Foreskin keratinocyte (primary cell): ENCODE measurements at places on chromosomes 1 and 21. TPM values are rescaled to one million over a fixed set of nuclear protein-coding genes. Genes with fewer than 3 reads are reported as not detected.
A peak's percentile ranks its signal among the peaks of the same experiment; 100 is the strongest.

DNA sequence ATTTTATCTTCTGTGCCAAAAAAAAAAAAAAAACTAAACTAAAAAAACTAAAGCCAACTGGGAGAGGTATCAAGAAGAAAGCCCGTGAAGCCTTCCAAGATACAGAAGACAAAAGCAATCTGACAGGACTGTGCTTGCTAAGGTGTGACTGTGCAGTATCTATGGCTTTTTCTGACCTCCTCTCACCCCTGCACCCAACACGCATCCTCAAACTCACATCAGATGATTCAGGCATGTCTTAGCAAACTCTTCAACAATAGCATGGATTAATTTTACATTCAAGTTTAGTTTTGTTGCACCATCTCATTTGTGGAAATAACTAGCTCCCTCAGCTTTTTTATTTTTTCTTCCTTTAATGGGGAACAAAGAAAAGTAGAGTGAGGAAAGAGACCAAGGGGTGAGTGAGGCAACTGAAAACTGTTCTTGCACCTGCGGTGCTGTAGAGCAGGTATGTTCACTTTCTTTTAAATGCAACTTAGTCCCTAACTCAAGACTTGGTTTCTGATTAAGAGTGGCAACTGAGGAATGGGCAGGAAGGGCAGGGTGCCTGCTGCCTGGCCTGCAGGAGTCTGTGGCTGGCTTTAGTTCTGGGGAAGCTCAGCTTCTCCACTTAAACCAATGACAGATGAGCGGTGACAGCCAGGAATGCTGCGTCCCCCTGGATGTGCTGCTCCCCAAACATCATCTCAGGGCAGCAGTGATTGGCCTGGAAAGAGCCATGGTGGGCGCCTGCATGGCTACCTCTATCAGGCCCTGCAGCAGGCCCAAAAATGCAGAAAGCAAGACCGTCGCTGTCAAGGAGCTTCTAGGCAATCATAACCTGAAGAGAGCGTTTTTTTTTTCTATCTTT, 71.3 kb upstream of the LRRC8B start:
- peak; percentile 90 for DNase-seq

- no peak for DNase-seq
These were observed 60.5 kb downstream of the CAPN9 start for GRCh38 chr1:230807561-230808280.

DNA sequence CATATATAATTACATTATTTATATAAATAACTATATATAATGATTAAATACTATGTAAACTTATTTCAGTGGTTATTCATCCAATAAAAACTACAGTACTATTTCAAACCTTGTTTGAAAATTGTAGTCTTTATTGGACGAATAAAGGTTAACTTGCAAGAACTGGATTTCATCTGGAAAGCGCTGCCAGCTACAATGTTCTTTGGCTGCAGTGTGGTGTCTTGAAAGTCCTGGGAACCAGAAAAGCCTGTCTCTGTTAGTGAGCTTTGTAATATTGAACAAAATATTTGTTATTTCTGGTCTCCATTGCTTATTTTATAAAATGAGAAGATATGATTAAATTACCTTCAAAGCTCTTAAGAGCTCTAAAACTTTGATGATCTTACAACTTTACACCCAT, 763.6 kb downstream of the ADGRL2 start:
- no peak for DNase-seq

GRCh38 chr1:91997607-91998195, 32.1 kb upstream of the EPHX4 start:
- peak; percentile 35 for DNase-seq

DNA sequence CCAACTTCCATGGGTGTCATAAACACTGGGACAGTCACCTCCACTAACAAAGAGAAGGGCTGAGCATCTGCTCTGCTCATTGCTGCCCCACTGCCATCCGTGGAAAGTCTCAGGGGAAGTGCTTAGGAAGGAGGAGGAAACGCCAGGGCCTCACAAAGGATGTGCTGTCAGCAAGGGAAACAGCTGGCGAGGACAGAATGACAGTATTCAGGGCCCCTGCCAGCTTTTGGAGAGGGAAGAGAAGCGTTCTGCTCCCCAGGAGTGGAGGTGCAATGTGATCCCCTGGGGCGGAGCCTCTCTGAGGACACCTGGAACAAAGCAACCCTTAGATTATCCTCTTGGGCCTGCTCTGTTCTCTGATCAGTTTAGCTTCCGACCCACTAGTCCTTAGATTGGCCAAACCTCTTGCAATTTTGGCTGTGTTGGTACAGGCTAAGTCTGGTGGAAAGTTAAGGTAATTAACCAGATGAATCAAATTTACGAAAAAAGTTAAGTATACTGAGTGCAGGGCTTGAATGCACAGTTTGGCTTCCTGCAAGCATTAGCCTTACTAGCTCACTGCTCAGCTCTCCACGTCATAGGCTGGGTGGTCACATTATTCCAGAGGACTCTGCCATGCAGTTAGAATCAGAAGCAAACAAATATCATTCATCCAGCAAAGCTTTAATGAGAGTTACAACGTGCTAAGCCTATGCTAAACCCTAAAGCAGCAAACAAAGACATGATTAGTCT, 170.2 kb upstream of the NFIA start:
- DNase-seq = no peak

GRCh38 chr1:25651036-25651640, 34.5 kb downstream of the MAN1C1 start:
- no peak for DNase-seq

DNA sequence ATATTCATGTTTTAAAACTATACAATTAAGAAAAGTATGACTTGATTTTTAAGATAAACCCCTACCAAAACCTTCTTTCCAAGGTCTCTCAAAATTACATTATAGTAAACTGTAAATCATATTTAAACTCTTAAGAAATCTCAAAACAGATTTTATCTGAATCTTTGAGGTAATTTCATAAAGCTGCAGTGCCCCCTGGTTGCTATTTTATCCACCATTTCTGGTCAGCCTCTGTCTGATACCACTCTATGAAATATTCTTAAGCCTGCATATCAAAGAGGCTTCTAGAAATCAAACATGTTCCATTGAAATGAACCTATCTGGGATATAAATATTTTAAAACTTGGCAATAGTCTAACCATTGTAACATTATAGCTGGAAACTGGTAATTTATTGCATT, 317.3 kb downstream of the COL11A1 start:
- DNase-seq = no peak

TCP10L gene
- 0.39 and 0.41 TPM in 2 replicates for total RNA-seq

DNA sequence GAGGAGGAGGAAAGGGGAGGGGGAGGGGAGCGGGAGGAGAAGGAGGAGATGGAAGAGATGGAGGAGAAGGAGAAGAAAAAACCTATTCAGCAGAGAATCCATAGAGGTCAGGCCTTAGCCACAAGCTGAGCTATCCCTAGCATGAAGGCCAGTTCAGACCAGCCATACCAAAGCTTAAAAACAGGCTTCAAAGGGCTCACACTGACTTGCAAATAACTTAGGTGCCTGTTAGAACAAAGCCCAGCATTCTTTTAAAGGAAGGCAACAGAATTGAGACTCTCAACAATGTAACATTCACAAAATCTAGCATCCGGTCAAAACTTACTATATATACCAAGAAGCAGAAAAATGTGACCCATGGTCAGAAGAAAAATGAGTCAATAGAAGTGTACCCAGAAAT, 43.6 kb upstream of the IFFO2 start:
- DNase-seq = peak; percentile 88

DNA sequence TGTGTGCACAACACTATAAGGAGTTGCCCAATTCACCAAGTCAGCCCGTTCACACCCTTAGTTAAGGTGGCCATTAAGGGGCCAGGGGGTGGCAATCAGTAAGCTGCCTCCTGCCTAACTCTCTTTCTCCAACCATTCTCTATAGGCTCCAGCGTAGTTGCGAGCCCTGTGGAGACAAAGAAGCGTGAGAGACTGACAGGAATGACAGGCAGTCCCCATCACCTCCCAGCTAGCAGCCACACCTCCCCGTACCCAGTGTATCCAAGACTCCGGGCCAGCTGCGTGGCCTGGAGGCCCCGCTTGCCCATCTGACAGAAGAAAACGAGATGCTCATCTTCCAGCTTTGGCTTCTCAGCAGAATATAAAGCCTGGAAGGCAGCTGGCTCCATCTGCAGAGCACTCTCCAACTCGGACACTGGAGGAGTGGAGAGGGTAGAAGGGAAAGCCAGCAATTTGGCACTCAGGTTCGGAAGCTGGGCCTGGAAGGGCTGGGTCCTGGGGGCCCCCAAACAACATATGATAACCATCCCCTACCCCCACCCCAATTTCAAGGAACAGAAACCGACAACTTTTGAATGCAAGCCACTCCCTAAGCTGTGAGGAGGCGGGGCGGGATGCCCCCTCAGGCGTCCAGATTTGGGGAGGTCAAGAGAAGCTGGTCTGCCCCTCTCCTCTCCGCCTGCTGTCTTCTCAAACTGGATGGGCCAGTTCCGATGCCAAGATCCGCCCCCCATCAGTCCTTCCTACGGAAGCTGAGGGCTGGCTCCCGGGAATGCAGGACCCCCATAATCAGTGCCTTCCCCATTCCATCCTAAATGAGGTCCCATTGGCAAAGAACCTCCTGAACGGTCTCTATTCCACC, 872 bp downstream of the TSTD1 start:
- no peak for DNase-seq

DNA sequence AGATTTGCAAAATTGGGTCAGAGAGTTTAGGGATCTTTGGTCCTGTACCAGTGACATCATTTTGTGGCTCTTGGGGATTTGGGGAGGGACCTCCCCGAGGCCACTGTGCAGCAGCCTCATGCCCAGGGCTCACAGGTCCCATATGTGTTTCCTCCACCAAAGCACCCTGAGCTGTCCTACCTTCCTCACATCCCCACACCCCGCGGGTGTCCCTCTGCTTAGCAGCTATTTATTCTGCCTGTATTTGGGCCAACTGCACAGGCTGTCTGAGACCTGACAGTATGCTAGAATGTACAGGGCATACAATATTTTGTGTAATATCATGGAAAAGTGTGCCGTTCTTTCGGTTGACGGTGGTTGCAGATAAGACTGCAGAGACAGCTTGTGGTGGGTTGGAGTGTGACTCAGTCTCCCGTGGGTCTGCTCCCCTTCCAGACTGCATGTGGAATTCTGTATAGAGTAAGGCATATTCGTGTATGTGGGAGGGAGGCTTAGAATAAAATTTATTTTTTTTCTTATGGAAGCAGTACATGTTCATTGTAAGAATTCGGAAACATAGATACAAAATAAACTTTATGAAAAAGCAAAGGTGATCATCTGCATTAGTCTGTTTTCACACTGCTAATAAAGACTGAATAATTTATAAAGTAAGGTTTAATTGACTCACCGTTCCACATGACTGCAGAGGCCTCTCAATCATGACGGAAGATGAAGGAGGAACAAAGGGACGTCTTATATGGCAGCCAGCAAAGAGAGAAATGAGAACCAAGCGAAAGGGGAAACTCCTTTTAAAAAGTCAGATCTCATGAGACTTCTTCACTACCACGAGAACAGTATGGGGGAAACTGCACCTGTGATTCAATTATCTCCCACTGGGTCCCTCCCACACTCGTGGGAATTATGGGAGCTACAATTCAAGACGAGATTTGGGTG, 84.4 kb downstream of the ADARB1 start:
- DNase-seq = no peak

SPATA46 gene
- total RNA-seq = not detected in 2 replicates

SLC44A3 gene
- 2.0 and 2.1 TPM in 2 replicates for total RNA-seq

DNA sequence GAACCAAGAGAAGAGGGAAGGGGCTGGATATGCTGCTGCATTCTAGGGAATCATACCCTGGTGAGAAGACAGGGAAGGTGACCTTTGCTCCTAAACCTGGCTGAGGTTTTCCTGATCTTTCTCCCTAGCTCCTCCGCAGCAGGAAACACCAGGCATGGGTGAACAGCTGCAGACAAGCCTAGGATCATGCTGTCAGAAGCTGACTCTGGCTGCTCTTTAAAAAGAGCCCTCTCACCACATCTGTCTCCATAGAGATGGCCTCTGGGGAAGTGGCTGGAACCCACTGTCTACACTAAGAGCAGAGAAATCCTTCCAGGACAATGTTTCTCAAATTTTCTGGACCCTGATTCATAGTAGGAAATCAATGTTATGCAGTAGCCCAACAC, 57.6 kb downstream of the CD34 start:
- no peak for DNase-seq
